ENCODE measurements at places on chromosomes 2 and 18.

GRCh38 chr2:50116096-50117010 lies 915.6 kb downstream of the NRXN1 start:
- no peak for DNase-seq

DNA sequence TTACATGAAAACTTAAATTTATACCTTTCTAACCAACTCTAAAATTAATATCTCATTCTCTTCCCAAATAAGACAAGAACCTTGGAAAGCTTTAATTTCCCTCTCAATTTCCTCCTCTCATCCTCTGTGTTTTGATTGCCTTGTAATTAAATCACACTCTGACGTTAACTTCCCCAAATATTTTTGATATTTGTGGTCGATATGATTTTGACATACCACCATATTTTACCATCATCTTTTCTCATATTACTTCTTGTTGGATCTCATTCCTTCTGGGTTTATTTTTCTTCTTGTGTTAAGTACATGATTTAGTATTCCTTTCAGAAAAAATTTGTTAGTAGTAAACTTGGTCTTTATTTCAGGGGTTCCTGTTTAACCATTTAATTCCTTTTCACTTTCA lies 69.6 kb downstream of the RDH14 start:
- DNase-seq: no peak

DNA sequence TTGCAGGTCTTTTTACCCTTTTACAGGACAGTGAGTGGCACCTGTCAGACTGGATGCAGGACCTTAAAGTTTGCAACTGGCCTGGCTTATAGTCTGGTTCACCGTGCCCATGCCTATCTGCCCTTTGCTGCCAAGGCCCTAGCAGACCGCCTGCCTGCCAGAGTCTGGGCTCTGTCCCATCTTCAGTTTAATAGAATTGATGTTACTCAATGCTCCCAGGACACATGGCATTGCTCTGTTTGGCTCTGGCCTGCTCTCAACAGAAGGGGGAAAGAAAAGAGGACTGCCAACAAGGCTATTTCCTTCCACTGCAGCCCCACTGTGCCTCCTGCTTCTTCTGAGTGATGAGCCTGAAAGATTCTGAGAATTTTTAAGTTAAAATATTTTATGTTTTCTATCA lies 25.6 kb upstream of the TMEM178A start:
- peak; percentile 41 for DNase-seq

GRCh38 chr2:11891028-11891427 lies 144.6 kb downstream of the LPIN1 start:
- DNase-seq: no peak

- no peak for DNase-seq
Observed at GRCh38 chr2:238689331-238689730, 158.6 kb upstream of the TWIST2 start.

- no peak for DNase-seq
Observed at GRCh38 chr2:83016343-83017110, 1442.6 kb downstream of the SUCLG1 start.

- DNase-seq: no peak
Observed at GRCh38 chr2:55416786-55417568, 2.7 kb downstream of the CCDC88A start.

GRCh38 chr18:49690312-49690711 lies 123.0 kb downstream of the ACAA2 start:
- DNase-seq: no peak

DNA sequence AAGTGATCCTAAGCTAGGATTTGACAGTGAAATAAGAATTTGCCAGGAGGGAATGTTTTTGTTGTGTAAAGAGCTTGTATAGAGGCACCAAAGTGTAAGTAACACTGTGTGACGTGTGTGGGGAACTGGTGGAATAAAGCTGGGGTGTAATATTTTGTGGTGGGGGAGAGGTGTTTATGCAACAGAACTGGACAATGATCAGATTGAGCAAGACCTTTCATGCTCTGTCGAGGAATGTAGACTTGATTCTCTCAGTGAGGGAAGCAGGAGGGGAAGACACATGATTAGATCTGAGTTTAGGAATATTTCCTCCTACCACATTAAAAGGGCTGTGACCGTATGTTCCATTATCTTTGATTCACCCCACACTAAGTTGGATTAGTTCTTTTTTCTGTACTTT lies 43.6 kb downstream of the EFEMP1 start:
- no peak for DNase-seq

DNA sequence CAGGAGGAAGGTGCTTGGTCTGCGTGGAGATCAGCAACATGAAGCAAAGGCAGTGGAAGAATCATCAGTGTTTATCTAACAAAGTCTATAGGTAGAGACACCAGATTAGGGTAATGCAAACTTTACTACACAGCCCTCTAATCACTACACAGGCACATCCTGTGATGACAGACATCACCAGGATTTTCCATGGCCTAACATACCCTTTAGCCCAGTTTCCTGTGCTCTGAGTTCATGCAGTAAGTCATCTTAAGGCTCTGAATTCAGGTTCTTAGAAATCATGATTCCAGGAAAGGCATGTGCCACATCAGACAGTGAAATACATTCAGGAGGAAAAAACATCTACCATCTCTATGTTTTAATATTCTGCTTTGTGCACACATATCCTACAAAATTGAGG lies 708.5 kb upstream of the SLC8A1 start:
- DNase-seq: no peak

GRCh38 chr2:33275689-33276444 lies 200.6 kb upstream of the RASGRP3 start:
- peak; percentile 35 for DNase-seq

DNA sequence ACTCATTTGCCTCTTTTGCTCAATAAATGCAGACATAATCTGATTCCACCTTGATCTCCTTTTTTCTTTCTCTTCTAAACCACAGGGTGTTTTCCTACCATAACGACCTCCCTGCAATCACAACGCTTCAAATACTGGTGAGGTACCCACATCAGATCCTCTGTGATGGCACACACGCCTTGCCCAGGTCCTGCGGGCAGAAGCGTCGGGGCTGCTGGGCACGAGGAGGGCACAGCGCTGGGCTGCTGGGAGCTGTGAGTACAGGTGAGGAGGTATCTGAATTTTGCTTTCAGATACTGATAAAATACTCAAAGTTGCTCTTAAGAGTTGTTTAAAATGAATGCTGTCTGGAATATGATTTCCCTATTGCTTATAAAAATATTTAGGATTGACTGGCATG lies 186.1 kb upstream of the PXDN start:
- no peak for DNase-seq

DNA sequence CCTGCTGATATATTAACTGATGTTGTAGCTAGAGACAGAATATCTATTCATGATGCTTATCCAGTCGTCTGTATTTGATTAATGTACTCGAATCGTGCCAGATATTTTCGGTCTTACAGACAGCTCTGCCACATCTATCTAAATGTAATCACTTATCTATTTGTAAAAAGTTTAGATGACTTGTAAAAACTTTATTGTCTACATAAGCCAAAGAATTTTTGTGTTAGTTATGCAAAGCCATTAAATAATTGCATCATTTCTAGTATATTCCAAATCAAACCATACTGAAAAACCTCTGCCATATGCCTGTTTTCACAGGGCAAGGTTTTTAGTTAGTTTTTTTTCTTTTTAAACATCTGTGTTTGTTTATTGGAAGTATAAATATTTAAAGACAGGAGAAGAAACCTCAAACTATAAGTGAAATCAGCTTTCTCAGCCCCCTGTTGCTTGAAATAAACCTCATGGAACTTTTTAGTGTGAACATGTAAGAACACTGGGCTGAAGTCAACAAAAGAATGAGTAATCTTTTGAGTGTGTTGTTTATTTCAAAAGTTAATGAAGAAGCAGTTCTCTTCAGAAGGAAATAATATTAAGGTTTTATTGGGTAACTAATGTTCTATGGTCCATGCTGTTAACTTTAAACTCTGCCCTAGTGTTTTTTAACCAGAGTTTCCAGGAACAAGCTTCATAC lies 657.6 kb upstream of the SYT4 start:
- DNase-seq: no peak

GRCh38 chr2:105800036-105800713 lies 55.5 kb downstream of the NCK2 start:
- DNase-seq: no peak

- no peak for DNase-seq
Observed at GRCh38 chr2:70641263-70641784, 87.7 kb upstream of the TGFA start.

GRCh38 chr2:136117391-136117841 lies 533 bp downstream of the CXCR4 start:
- DNase-seq: peak; percentile 17

DNA sequence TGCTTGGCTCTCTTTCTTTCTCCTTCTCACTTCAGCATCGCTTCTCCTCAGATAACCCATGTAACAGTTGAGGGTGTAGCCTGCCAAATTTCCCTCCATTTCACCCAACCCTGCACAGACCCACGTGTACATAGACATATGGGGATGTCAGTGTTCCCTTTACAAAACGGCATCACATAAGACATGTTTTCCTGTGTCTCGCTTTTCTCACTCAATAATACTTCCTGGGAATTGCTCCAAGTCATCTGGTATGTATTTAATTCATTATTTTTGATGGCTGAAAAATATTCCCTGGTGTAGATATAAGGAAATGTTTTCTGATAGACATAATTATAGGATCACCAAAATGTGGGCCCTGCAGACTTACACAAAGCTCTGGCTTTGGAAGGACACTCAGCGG lies 176.8 kb downstream of the LOXHD1 start:
- no peak for DNase-seq

DNA sequence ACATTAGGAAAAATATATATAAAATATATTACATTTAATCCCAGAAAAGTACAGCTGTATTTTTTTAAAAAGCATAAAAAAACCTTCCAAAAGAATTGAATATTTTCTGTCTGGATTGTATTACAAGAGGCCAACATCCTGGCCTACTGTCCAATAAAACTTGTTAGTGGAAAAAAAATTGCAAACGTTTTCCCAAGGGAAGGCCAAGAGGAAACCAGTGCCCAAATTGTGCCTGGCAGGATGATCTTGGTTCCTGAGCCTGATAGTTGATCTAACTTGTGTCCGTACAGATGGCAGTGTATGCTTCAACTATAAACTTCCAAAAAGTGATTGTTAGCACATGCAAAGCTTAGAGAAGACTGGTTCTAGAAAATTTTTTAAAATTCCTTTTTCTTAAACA lies 90.6 kb upstream of the LPIN2 start:
- DNase-seq: no peak
